ENCODE measurements at places on chromosomes 5 and 9.

- DNase-seq = no peak
- H3K4me3 ChIP-seq = no peak overlapping the region
- no peaks in the 10 kb centered on the region for H3K27me3 ChIP-seq
- peaks cover 34% of the 10 kb centered on the region for H3K36me3 ChIP-seq
- H3K4me1 ChIP-seq = no peaks in the 10 kb centered on the region
Measured at GRCh38 chr9:128285033-128285784, 9.1 kb downstream of the SWI5 start.

DNA sequence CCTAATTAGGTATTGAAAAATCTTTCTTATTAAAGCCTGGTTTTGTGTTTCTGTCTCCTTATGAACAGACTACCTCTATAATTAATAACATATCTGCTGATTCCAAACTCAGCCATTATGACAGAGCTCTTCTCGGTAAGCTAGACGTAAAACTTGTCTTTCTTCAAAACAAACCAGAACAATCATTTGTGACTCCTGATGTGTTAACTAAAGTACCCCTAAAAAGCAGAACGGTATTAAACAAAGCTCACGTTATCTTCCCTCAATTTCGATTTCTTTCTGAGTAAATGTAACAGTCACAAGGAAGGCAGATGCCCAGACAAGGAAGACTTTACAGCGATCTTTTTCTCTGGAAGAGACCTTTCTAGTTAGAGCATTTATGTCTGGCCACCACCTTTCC, 1.8 kb downstream of the SEMA5A start:
- DNase-seq = no peak
- H3K27ac ChIP-seq = no peak overlapping the region
- H3K4me1 ChIP-seq = peaks cover 3% of the 10 kb centered on the region
- H3K27me3 ChIP-seq = no peaks in the 10 kb centered on the region
- peaks cover 61% of the 10 kb centered on the region for H3K36me3 ChIP-seq

GRCh38 chr5:166276006-166276405, 2015.4 kb upstream of the WWC1 start:
- no peaks in the 10 kb centered on the region for H3K36me3 ChIP-seq
- H3K4me1 ChIP-seq = no peaks in the 10 kb centered on the region
- H3K27me3 ChIP-seq = no peaks in the 10 kb centered on the region
- DNase-seq = no peak

DNA sequence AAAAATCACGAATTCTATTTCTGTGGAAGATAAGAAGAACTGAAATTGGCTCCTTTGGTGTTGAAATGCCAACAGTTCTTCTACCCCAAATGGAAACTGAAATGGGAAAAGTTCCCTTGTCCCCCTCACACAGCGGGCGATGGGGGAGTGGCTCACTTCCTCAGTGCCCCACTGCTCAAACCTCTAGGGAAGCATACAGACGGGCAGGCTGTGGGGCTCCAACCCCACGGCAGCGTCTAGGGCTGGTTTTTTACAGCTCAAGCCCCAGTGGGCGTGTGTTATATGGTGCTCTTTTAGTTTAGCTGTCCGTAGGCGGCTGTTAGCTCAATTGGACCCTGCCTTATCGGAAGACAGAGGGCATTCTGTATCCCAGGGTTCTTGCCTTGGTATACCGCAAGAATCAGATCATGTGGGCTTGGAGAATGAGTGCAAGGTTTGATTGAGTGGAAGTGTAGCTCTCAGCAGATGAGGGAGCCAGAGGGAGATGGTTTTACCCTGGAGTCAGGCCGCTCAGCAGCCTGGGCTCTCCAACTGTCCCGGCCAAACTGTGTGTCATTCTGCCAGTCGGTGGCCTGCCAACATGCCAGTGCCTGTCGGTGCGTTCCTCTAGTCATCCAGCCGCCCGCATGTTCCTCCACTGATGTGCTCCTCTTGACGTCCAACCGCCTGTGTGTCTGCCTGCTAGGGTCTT, 166.3 kb upstream of the ZNF608 start:
- peaks cover 8% of the 10 kb centered on the region for H3K4me1 ChIP-seq
- no peak overlapping the region for H3K4me3 ChIP-seq
- H3K27ac ChIP-seq = no peak overlapping the region
- no peaks in the 10 kb centered on the region for H3K27me3 ChIP-seq
- DNase-seq = no peak

- DNase-seq = peak; percentile 61
- no peaks in the 10 kb centered on the region for H3K27me3 ChIP-seq
- peak overlapping the region; percentile 41 for H3K4me3 ChIP-seq
- H3K27ac ChIP-seq = no peak overlapping the region
Measured at GRCh38 chr9:87455407-87455806, 42.3 kb upstream of the DAPK1 start.

GRCh38 chr9:750249-750967, 91.1 kb upstream of the DMRT1 start:
- no peak for DNase-seq
- peaks cover 9% of the 10 kb centered on the region for H3K36me3 ChIP-seq
- no peak overlapping the region for H3K27ac ChIP-seq
- H3K4me1 ChIP-seq = no peaks in the 10 kb centered on the region

- no peak overlapping the region for H3K27ac ChIP-seq
- no peaks in the 10 kb centered on the region for H3K4me1 ChIP-seq
- no peaks in the 10 kb centered on the region for H3K36me3 ChIP-seq
Measured at GRCh38 chr5:103743421-103743820, 180.8 kb upstream of the NUDT12 start.

DNA sequence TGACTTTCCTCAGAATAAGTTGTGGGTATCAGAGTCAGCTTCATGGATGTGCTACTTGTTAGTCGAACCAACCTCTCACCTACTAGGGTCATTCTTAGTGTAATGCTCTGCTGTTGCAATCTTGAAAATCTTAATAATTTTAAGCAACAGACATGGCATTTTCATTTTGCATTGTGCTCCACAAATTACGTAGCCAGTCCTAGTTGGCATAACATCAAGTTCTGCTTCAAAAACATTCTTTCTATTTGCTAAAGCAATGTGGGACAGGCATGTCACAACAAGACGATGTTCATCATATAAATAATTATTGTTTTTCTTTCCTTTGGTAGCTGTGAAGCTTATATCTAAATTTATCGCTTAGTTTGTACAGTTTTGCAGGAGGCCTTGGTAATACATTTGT, 39.3 kb upstream of the CDH12 start:
- no peak for DNase-seq
- no peak overlapping the region for H3K27ac ChIP-seq

DNA sequence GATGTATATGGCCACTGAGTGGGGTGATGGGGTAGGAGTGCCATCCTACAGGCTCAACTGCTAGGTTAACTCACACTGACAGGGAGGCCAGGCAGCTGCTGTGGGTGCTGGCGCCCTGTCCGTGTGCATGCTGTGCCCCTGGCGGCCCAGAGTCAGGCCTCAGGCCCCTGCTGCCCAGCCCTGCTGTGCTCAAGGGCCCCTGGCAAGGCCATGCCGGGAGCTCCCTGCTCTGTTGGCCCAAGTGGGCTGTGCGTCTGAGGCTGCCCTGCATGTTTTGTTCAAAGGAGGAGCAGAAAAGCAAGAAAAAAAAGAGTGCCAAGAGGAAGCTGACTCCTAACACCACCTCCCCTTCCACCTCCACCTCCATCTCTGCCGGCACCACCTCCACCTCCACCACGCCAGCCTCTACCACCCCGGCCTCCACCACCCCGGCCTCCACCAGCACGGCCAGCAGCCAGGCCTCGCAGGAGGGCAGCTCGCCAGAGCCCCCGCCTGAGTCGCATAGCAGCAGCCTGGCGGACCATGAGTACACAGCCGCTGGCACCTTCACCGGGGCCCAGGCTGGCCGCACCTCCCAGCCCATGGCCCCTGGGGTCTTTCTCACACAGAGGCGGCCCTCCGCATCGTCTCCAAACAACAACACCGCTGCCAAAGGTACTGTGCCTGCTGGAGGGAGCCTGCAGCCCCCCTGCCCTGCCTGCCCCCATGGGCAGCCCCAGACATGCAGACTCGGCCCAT, 100.1 kb downstream of the PHF2 start:
- H3K36me3 ChIP-seq = no peaks in the 10 kb centered on the region
- no peak overlapping the region for H3K27ac ChIP-seq
- DNase-seq = peak; percentile 26
- H3K4me1 ChIP-seq = no peaks in the 10 kb centered on the region

DNA sequence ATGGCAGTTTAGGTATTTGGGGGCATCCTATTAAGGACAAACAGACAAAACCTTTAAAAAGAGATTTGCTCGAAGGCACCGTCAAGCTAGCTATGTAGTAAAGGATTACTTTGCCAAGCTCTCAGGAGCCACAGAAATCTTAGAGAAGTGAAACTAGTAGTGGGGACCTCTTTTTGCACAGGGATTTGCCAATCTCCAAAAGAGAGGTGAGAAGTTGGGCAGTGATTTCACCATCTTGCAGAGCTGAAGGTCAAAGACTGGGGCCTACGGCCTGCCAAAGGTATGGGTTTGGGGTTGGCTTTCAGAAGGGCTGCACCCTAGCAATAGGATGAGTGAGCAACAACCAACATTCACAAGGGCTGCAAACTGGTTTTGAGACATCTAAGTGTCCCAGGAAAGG, 1.6 kb upstream of the FCN1 start:
- no peak overlapping the region for H3K27ac ChIP-seq
- H3K4me3 ChIP-seq = no peak overlapping the region
- no peaks in the 10 kb centered on the region for H3K27me3 ChIP-seq
- no peaks in the 10 kb centered on the region for H3K4me1 ChIP-seq
- no peak for DNase-seq

DNA sequence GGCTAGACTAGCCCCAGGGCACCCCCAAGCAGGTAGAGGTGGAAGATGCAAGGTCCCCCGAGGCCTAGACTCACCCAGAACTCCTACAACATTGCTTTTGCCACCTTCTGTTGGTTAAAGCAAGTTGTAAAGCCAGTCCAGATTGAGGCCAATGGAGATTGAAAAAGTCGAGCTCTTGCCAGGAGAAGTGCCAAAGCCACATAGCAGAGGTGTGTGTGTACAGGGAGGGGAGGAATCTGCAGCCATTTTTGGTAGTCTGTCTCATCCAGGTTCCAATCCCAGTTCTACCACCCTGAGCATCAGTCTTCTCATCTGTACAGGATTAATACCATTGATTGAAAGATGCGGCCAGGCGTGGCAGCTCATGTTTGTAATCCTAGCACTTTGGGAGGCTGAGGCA, 12.3 kb upstream of the URM1 start:
- no peak for DNase-seq
- no peaks in the 10 kb centered on the region for H3K36me3 ChIP-seq
- no peaks in the 10 kb centered on the region for H3K27me3 ChIP-seq
- no peaks in the 10 kb centered on the region for H3K4me1 ChIP-seq
- no peak overlapping the region for H3K27ac ChIP-seq
- no peak overlapping the region for H3K4me3 ChIP-seq

GRCh38 chr9:95757439-95757838, 118.1 kb upstream of the ERCC6L2 start:
- no peaks in the 10 kb centered on the region for H3K36me3 ChIP-seq
- no peak overlapping the region for H3K27ac ChIP-seq
- DNase-seq = no peak

DNA sequence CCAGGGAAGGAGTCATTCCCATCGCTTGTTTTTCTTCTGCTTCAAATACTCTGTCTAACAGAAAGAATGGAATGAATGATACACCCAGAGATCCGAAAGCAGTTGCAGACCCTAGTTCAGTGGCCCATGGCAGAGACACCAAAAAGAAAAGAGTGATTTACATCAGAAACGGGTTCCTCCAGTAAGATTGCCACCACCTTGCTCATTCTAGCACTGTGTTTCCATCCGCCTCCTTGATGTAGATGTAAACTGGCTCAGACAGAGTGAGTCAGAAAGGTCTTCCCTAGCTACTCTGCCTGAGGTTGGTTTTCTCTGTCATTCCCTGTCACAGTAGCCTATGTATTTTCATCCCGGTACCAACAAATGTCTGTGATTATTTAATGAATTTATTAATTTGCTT, 15.9 kb upstream of the CLINT1 start:
- H3K4me3 ChIP-seq = no peak overlapping the region
- H3K27me3 ChIP-seq = no peaks in the 10 kb centered on the region
- DNase-seq = no peak
- no peaks in the 10 kb centered on the region for H3K36me3 ChIP-seq

- H3K27ac ChIP-seq = no peak overlapping the region
- no peaks in the 10 kb centered on the region for H3K4me1 ChIP-seq
- DNase-seq = no peak
- no peak overlapping the region for H3K4me3 ChIP-seq
Measured at GRCh38 chr9:19269582-19269981, 39.1 kb downstream of the DENND4C start.

GRCh38 chr5:114648940-114649339, 287.1 kb downstream of the KCNN2 start:
- no peak overlapping the region for H3K4me3 ChIP-seq
- no peaks in the 10 kb centered on the region for H3K4me1 ChIP-seq
- no peaks in the 10 kb centered on the region for H3K36me3 ChIP-seq
- H3K27me3 ChIP-seq = no peaks in the 10 kb centered on the region
- H3K27ac ChIP-seq = no peak overlapping the region

DNA sequence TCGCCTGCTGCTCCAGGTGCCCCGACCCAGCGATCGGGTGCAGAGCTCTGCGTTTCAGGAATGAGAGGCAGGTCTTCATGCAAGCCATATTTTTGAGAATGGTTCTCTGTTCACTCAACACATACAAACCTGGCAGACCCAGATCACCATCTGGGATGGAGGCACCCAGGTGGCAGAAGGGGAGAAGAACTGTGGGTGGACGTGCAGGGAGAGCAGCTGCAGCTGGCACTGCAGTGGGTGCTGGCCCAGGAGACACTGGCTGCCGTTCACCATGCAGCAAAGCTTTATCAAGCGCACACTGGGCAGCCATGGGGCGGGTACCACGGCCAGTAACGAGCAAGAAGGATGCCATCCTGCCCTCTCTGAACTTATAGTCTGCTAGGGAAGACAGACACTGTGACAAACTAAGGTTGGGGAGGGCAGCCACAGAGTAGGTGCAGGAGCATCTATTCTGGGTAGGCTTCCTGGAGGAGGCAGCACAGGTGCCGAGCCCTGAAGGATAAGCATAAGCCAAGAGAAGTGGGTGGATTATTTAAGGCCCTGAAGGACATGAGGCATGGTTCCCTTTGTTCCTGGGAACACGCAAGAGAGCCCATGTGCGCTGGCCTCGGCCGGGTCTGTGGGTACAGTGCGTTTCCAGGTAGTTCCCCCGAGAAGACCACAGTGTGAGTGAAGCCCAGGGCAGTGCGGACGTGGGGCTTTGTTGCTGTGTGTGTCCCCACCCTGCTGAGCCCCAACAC, 46.2 kb upstream of the FCN2 start:
- peaks cover 4% of the 10 kb centered on the region for H3K36me3 ChIP-seq
- H3K4me3 ChIP-seq = no peak overlapping the region

- H3K36me3 ChIP-seq = no peaks in the 10 kb centered on the region
- no peak for DNase-seq
- H3K4me3 ChIP-seq = no peak overlapping the region
- no peaks in the 10 kb centered on the region for H3K4me1 ChIP-seq
- H3K27ac ChIP-seq = no peak overlapping the region
Measured at GRCh38 chr9:91017245-91017644, 215.6 kb downstream of the SYK start.
